ENCODE measurements at places on chromosomes 7 and 10.

- no peak for DNase-seq
Measured at GRCh38 chr10:22652988-22653481, 61.3 kb downstream of the PIP4K2A start.

DNA sequence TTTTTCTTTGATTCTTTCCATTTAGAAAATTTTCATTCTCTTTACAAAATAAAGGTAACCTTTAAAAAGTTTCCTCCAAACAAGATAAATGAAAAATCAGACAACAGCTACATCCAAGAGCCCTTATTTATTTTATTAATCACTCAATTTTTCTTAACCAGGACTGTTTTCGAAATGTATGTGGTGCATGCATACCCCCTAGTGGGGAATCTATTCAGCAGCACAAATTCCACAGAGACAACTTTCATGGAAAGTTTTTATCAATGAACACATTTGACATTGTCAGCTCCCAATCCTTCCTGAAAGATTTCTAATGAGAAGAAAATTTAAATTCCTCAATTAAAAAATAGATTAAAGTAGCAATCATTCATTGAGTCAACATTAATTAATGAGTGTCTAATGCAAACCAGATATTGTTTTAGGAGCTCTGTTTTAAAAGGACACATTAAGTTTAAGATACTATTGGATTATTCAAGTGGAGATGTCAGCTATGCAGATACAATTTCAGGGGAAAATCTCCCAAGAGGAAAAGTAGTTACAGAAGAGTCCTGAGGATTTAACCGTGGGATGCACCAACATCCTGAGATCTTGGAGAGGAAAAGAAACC lies 5.2 kb upstream of the HTR7 start:
- DNase-seq, result peak; percentile 51

- DNase-seq, result no peak
Measured at GRCh38 chr10:68318331-68319059, 13.4 kb upstream of the HNRNPH3 start.

- DNase-seq, result no peak
Measured at GRCh38 chr7:144483189-144483588, 79.7 kb upstream of the NOBOX start.

GRCh38 chr7:133983685-133984419 lies 143.3 kb upstream of the LRGUK start:
- DNase-seq, result no peak

DNA sequence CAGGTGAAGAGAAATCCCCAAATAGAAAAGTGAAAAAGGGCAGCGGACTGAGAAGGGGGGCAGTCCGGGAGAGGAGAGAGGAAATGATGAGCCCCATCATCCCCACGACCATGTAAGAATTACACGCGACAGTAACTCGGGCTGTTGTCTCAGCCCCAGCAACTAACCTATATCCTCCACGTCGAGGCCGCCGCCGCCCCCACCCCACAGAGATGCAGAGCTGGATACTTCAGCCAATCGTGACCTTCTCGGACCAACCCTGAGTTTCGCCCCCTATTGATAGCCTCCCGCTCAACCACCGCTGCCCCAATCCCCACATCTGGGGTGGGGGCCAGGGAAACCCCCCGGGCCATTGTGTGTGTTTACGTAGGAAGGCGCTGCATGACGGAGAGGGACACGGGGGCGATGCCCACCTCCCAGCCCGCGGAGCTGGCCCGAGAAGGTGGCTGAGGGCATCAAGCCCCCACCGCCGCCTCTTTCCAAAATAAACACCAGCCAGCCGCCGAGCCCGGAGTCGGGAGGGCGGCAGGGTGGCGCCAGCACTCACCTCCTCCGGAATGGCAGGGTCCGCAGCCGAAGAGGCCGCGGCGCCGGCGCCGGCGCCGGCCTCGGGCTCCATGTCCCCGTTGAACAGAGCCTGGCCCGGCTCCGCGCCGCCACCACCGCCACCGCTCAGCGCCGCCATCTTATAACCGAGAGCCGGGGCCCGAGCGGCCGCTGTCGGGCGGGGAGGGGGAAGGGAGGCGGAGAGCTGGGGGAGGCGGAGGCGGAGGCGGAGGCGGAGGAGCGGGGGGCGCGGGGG lies 509 bp downstream of the BRAF start:
- DNase-seq, result peak; percentile 67

GRCh38 chr7:42689626-42690025 lies 222.2 kb downstream of the C7orf25 start:
- DNase-seq, result no peak

- no peak for DNase-seq
Measured at GRCh38 chr10:21022821-21023220, 125.7 kb upstream of the NEBL start.

DNA sequence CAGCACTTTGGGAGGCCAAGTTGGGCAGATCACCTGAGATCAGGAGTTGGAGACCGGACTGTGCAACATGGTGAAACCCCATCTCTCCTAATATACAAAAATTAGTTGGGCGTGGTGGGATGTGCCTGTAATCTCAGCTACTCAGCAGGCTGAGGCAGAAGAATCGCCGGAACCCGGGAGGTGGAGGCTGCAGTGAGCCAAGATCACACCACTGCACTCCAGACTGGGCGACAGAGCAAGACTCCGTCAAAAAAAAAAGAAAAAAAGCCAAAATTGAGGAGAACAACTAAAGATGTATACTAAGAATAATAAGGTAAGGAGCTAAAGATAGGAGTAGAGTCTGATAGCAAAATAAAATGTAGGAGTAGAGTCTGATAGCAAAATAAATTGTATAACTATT lies 251.0 kb downstream of the KCND2 start:
- no peak for DNase-seq

DNA sequence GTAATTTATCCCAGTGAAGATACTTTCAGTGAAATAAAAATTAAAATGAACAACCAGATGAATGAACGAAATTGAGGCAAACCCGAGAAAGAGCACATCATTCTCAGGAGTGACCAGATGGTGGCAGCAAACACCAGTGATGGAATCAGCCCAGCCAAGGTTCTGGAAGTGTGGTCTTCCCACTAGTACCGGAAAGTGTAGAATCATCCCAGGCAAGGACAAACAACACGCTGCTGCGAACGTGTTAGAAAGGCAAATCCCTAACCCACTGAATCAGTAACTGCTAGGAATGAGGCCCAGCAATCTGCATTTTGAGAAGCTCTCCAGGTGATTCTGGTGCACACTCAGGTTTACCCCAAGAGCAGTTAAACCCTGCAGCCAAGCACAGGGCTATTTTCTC lies 15.5 kb upstream of the SLC18A3 start:
- DNase-seq, result peak; percentile 77

DNA sequence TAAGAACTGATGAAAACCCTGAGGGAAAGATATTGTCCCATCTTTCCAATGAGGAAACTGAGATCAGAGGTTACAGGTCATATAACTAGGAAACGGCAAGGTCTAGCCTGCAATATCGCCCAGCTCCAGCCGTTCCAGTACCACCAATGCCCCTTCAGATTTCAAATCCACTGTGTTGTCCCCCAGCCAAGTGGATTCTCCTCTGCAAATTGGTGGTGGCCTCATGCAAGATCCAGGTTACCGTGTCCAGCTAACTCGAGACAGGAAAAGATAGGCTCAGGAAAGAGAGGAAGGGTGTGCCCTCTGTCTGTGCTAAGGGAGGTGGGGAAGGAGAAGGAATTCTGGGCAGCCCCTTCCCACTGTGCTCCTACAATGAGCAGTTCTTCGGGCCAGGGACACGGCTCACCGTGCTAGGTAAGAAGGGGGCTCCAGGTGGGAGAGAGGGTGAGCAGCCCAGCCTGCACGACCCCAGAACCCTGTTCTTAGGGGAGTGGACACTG lies 25.3 kb downstream of the PRSS2 start:
- DNase-seq, result no peak

GRCh38 chr7:131425992-131426391 lies 98.3 kb downstream of the MKLN1 start:
- no peak for DNase-seq

- DNase-seq, result no peak
Measured at GRCh38 chr7:21495731-21496130, 47.1 kb upstream of the DNAH11 start.

DNA sequence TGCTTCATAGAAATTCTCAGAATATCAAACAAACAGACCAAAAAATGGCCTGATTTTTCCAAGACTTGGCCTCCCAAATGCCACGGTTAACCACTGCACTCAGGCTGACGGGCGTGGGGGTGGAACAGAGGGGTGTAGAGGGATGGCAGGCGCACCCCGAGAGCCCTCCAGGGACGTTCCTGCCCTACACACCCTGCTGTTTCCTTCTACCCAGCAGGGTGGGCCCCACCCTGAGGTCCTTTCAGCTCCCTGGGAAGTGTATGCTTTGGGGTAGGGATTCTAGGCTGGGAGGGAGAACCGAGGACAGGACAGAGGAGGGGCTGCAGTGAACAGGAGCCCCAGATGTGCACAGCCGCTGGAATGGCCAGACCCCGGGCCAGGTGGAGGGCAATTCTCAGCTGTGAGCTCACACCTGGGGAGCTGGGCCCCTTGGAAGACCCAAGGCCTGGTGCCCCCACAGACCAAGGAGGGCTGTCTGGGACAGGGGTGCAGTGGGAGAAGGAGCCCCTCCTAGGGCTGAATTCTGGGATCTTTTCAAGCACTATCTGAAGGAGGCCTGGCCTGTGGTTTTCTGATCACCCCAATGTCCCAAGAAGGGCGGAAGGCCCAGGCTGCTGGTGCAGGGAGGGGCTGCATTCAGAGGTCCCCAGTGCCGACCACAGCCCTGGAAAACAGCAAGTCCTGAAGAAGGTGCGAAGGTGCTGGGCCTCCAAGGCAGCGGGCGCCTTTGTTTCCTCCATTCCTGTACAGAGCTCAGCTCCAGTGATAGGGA lies 32.9 kb upstream of the INPP5A start:
- no peak for DNase-seq

GRCh38 chr10:24360282-24361127 lies 151.6 kb downstream of the KIAA1217 start:
- DNase-seq, result peak; percentile 72

GRCh38 chr7:112533591-112533990 lies 52.8 kb downstream of the LSMEM1 start:
- DNase-seq, result no peak

DNA sequence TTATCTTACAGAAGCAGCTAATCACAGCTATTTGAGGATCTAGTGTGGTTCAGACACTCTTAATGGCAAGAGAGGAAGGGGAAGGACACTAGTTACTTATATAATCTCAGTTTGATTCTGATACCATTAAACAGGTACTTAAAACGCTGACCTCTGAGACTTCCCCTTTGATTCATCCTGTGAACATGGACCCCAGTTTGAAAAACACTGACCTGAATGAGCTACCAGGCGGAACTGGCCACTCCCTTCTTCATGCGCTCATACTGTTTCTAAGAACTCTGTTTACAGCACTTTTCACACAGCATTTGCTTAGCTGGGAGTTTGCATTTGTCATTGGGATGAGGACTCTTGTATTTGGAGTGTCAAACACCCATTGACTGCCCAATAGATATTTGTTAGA lies 45.7 kb downstream of the BEND7 start:
- DNase-seq, result no peak

DNA sequence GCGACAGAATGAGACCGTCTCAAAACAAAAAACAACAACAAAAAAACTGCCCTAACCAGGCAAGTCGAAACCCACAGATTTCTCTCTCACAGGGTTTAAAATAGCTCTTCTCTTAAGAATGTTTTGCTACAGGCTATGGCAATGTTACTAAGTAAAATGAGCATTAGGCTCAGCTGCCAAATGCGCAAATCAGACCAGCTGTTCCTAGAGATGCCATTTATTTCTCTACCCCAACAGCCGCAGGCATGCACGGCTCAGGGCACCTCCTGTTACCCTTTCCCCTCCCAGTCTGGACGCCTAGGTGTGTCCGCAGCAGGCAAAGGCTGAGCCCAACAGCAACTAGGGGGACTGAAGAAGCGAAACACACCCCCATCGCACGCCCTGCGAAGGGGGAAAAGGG lies 168.3 kb upstream of the MBL2 start:
- DNase-seq, result no peak

DNA sequence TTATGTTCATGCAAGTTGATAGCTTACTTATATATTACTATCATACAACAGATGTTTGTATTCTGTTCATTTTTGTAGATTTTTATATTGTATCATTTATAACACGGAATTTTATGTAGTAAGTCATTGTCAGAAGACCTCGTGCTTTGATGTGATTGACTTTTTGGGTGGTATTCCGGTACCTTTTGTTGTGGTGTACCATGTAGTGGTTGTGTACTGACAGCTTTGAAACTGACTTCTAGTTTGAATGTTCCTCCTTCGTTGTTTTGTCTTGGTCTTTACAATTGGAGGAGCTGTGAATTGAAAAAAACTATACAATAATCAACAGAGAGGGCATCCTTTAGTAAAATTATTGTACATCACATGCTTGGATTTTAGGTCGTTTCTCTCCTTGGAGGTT lies 61.5 kb downstream of the WAC start:
- DNase-seq, result no peak

- peak; percentile 35 for DNase-seq
Measured at GRCh38 chr7:90246171-90246570, 1.2 kb downstream of the CFAP69 start.

GRCh38 chr7:1918063-1918645 lies 248.1 kb downstream of the ELFN1 start:
- no peak for DNase-seq

DNA sequence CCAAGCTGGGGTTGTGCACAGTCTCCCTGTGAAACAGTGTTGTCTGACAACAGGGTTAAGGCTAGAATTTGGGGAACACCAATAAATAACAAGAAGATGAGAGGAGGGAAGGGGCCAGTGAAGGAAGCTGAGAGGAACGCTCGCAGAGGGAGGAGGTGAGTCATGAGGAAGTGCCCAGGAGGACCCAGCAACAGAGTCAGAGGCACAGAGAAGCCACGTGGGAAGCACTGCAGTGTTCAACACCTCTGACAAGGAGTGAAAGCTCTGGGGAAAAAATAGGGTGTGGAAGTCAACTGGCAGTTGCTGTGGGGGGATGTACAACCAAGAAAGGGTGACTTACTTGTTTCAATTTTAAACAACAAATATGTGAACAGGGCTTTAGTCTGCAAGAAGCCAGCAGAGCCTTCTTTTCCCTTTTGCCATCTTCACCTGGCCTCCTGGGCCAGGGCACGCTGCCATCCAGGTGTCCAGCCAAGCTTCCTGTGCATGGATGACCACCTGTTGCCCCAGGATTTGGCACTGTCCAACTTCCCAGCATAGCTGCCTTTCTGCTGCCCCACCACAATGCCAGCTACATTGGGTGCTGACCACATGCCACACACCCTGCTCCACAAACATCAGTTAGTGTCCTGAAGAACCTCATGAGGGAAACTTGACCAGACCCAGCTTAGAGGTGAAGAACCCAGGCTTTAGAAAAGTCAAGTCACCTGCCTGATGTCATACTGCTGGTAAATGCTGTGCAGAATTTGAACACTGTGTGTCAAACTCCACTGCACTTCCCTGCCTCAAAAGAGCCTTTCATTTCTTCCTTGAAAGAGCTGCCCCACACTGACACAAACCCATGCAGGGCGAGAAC lies 69.6 kb downstream of the ATXN7L1 start:
- DNase-seq, result peak; percentile 79

GRCh38 chr7:1922071-1922869 lies 252.2 kb downstream of the ELFN1 start:
- DNase-seq, result peak; percentile 64

- no peak for DNase-seq
Measured at GRCh38 chr10:36118314-36118713, 476.2 kb upstream of the FZD8 start.

Data from EH (cell line).